T-cell (primary cell): ENCODE measurements at places on chromosomes 11 and 22.

DNA sequence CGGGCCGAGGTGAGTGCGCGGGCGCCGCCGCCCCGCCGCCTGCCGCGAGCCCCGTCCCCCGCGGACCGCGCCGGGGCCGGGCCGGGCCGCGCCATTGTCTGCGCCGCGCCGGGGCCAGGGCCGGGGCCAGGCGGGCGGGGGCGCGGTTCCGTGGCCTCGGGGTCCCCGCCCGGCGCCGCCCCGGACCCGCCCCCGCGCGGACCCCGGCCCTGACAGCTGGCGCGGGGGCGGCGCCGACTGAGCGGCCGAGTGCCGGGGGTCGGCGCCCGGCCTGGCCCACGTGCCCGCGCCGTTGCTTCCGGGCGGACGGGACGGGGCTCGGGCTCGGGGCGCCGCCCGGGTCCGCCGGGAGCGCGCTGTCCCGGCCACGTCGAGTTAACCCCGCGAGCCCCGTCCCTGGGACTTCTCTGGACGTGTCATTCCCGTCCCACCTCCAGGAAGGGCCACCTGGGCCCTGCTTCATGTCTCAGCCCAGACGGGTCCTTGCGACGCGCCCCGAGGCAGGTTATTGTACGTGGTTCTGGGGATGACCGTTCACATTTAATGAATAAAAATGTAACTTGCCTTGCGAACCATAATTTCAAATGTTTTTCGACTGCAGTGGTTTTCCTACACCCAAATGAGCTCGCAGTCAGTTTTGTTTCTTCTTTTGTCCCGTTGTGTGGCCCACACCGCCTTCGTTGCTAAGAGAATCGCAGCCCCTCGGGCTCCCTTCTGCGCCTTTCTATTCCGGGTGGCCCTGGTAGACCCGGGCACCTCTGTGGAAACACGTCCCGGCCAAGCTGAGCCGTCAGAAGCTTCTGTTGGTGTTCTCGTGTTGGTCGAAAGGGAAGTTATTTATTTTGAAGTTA, 562 bp downstream of the ZBED4 start:
- DNase-seq = no peak

GRCh38 chr11:125165843-125166763, 1.6 kb downstream of the PKNOX2 start:
- DNase-seq = no peak

DNA sequence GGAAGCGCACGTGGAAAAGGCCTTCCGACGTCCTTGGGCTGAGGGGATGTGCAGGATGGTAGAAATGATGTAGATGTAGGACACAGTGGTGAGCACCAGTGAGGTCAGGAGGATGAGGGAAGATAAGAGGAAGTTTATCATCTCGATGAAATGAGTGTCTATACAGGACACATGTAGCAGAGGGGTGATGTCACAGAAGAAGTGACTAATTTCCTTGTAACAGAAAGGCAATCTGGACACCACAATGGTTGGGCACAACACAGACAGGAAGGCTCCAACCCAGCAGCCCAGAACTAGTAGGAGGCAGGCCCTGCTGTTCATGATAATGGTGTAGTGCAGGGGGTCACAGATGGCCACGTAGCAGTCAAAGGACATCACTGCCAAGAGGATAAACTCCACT, 35.0 kb upstream of the OR6M1 start:
- no peak for DNase-seq

- no peak for DNase-seq
Observed at GRCh38 chr11:12480401-12480800, 103.0 kb downstream of the PARVA start.

GRCh38 chr22:45910928-45911467, 66.0 kb downstream of the WNT7B start:
- no peak for DNase-seq

DNA sequence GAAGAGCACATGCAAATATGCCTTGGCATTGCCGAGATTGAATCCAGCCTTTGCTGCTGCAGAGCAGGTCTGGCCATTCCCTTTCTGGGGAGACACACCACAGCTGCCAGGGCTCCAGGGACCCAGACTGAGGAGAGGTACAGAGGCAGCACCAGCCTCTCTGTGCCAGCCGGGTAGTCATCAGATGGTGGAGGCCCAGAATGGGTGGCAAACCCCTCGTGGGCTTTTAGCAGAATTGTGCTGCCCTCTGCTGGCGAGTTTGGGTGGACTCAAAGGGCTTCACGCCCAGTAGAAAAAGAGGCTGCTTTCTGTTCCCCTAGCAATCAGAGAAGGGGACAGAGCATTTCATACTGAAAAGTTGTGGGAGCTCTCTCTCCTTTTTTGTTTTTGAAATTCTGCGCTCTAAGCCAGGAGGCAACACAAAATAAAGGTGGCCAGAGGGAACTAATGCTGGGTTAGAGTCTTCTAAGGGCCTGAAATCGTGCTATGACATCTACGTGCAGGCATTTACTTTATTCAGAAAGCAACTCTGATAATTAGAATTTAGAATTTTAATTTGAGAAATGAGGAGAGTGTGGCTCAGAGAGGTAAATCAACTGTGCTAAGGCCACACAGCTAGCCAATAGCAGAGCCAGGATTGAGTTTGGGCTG, 158.8 kb upstream of the NAV2 start:
- peak; percentile 64 for DNase-seq

DNA sequence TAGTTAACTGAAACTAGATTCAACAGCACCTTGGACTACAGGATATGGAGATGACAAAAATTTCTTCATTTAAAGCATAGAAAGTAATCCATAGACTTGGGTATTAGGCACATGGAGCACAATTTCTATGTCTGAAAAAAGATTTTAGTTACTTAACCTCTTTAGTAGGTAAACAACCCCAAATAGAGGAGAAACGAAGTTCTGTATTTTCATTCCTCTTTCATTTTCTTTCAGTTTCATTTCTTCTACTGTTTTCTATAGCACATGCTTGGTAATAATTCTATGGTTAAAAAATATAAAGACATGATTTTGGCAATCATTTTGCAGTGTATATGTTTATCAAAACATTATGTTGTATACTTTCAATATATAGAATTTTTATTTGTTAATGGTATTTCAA, 99.5 kb downstream of the CASP12 start:
- DNase-seq = no peak

GRCh38 chr11:101003468-101003867, 126.1 kb downstream of the PGR start:
- DNase-seq = no peak

DNA sequence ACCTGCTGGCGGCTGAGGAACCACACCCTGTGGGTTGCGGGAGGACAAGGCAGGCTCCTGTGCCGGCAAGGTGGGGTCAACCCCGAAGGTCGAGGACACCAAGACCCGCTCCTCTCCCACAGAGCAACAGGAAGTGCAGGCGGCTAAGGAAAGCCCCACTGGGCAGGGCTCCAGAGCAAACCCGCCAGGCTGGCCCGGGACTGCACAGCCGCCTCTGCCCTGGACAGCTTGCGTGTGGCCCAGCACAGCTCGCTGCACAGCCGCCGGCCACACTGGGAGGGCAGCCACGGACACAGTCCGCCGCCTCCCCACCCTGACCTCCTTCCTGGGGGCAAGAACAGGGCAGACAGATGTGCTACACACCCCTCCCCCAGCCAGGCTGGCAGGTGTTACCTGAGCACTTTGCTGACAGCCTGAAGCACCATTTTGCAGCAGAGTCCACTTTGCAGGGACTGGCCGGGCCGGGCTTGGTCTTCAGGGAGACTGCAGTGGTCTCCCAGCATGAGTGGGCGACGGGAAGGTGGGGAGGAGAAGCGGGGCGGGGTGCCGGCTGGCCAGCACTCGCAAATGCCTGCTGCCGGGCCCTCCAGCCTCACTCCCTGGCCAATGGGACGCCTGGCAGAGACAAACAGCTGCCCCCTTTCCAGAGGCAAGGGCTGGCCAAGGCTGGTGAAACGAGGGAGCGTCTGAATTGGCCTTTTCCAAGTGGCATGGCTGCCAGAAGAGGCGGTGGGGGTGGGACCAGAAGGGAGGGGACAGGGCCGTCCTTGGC, at the start of gene MOB2:
TSS of gene MOB2 (minus strand) at position 726 of the 772 bp plus-strand sequence. CDS start at position 503, 223 bp downstream.
- no peak for DNase-seq

DNA sequence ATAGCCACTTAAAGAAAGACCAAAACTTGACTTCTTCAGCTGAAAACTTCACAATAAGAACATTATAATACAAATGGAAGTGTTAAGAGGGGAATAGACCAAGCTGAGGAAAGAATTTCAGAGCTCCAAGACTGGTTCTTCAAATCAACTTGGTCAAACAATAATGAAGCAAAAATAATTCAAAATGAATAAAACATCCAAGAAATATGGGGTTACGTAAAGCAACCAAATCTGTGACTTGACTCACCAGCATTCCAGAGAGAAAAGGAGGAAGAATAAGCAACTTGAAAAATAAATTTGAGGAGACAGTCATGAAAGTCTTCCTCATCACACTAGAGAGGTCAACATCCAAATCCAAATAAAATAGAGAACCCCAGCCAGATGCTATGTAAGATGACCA, 31.4 kb downstream of the XKR3 start:
- no peak for DNase-seq

DNA sequence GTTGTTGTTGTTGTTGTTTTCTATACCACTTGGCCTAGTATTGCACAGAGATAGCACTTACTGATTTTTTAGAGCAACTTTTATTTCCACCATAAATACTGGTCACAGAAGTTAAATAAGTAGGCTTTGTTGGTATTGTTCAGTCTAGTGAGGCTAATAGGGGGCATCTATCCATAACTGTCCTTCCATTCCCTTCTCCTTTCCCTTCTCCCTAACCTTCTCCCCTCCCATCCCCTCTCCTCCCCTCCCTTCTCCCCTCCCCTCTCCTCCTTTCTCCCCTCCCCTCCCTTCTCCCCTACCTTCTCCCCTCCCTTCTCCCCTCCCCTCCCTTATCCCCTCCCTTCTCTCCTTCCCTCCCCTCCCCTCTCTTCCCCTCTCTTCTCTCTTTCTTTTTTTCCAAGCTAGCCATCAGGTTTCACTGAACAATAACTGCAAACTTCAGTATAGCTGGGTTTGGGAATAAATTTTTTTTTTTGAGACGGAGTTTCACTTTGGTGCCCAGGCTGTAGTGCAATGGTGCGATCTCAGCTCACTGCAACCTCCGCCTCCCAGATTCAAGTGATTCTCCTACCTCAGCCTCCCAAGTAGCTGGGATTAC, 56.5 kb downstream of the STIM1 start:
- DNase-seq = no peak

GRCh38 chr11:94794287-94795168, 26.4 kb downstream of the AMOTL1 start:
- DNase-seq = no peak

DNA sequence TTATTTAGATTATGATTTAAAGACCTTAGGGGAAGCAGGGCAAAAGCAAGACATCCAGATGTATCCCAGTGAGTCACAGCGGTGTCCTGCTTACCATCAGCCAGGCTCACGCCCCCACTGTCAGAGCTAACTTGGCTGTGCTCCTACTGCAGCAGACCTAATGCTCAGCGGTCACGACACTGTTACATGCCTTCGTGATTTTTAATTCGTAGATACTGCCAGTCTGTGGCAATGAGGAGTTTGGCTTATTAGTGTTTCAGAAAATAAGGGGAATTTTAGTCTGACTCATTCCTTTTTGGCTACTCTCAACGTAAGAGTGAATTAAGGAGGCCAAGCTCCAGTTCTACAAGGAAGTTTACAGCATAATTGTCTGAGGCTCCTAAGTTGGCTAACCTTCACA, 22.7 kb downstream of the EFCAB6 start:
- DNase-seq = no peak

DNA sequence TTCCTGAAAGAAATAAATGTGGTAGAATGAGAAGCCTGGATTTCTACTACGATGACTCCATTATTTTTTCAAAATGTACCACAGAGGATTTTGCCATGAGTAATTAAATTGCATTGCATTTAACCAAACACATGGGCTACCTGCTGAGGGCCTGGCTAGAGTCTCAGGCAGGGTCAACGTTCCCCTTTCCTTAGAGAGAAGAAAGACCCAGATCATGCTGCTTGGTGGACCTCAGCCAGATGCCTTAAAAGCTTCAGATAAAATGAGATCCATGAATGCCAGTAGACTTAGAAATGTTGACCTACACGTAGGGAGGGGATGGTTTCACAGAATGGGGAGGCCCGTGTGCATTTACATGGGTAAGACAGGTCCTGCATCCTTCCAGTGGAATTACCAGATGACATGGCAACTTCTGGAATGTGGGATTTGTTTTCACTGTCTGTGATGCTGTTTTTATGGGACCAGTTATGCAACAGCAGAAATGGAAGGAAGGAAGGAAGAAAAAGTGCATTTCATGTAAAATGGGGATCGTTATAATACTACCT, 1069.4 kb downstream of the NTM start:
- no peak for DNase-seq

DNA sequence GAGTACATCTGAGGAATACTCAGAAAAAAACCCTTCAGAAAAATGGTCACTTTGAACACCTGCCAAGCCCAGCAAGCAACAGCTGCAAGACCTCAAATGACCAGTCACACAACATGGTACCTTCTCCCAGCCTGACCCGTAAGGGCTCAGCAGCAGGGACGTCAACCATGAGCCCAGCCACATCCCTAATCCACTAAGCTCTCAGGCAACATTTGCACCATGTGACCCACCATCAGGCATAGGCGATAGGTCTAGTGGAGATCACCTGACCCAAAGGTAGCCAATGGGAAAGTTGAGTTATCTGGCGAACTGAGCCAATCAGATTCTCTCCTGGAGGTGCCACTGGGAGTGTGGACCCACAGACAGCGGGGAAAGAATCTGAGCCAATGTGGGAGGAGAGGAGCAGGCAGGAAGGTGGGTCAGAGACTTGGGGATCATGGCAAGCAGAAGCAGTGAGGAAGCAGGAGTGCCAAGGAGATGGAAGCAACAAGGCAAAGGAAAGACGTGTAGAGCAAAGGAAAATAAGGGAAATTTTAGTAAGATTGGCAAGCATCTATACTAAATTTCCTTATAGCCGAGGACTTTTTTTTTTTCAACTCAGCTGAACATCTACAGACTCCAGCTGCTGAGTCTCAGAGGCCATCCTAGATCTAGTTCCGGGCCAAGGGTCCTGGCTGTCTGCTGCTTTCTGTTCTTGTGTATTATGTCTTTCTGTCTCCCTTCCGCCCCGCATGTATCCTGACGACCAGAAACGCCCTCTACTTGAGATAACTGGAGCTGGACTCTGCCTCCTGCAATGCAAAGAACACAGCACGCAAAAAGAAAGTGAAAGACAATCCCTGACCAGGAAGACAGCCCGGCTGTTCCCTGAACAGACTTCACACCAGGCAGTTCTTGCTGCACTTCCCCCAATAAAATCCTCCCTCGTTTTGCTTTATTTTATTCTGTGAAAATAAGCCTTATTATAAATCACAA, 11.0 kb upstream of the PLAAT2 start:
- DNase-seq = no peak

DNA sequence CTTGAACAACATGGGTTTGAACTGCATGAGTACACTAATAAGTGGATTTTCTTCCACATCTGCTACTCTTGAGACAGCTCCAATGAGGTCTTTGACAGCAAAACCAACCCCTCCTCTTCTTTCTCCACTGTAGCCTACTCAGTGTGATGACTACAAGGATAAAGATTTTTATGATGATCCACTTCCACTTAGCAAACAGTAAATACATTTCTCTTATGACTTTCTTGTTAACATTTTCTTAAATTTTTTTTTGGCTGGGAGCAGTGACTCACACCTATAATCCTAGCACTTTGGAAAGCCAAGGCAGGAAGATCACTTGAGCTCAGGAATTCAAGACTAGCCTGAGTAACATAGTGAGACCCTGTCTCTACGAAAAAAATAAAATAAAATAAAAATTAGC, 9.9 kb upstream of the EIF4G2 start:
- DNase-seq = no peak

GRCh38 chr22:21642584-21643448, 714 bp downstream of the SDF2L1 start:
- DNase-seq = peak; percentile 59
